ENCODE measurements at places on chromosomes 3 and 15.

GRCh38 chr15:99437315-99438223, 128.2 kb upstream of the MEF2A start:
- DNase-seq, result no peak

- no peak for DNase-seq
Measured at GRCh38 chr3:193673845-193674244, 80.8 kb downstream of the OPA1 start.

DNA sequence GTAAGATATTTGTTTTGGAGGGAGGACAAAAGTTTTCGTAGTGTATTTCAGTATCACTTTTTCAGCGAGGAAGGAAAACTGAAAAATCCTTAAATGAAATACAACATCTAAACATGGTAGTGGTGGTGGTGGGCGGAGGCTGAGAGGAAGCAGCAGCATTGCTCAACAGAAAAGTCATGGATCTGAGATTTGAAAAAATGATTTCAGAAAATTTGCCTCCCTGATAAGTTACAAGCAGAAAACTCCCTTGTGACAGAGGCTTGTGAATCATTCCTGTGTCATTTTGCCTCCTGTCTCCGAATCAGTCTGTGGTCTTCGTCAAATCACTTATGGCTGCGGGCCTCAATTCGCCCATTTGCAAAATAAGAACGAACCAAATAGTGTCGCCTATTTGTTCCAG, 965 bp upstream of the CRBN start:
- DNase-seq, result no peak

DNA sequence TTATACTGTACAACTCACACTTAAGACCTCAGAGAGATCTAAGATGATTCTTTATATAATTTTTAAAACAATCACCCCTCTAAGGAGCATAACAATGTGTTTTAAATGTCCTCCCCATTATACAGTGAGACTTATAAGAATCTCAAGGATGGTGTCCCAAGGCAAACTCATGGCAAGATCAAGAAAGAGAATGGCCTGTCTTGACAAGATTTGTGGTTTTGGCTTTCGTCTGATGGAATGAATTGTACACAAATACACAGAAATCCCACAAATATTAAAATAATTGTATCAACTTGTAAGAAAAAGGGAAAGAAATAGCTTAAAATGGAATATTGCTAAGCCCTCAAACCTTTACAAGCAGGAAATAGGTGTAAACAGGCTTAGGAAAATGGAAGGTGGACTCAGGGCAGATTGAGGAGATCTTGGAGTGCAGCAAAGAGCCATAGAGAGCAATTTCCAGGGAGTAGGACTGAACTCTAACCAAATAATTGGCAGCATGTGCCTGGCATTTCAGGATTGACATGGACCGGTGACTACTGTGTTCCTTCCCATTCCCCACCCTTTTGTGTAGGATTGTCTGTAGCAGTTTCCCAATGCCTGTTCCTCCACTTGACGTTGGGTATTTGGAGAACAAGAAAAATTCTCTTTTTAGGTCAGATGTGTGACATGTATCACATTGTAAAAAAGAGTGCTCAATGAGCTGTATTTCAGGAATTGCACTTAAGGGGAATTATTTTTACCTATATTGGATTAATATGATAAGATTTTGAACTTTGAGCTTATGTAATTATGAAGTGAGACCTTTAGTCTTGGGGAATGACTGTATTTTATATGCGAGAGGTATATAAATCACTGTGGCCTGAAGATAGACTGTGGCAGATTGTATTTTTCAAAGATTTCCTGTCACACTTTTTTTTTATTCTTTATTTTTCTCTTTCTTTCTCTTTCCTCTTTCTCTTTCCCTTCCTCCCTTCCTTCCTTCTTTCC, 317.8 kb upstream of the SLITRK3 start:
- no peak for DNase-seq

DNA sequence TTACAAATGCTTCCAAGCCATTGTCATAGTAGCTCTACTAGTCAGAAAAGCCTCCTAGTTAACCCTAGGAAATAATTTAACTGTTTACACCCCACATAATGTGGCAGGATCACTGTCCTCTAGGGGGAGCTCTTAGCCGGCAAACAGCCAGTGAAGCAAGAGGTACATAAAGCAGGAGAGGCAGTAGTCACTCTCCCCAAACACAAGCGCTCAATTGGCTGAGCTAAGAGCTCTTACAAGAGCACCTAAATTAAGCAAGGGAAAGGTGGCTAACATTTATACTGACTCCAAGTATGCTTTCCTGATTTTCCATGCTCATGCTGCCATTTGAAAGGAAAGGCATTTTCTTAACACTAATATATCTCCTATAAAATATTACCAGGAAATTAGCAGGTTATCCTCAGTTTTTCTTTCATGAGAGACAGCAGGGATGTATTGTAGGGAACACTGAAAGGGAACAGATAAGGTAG, 37.6 kb downstream of the NCEH1 start:
- DNase-seq, result peak; percentile 49

- DNase-seq, result no peak
Measured at GRCh38 chr15:61041886-61042285, 187.2 kb downstream of the RORA start.

DNA sequence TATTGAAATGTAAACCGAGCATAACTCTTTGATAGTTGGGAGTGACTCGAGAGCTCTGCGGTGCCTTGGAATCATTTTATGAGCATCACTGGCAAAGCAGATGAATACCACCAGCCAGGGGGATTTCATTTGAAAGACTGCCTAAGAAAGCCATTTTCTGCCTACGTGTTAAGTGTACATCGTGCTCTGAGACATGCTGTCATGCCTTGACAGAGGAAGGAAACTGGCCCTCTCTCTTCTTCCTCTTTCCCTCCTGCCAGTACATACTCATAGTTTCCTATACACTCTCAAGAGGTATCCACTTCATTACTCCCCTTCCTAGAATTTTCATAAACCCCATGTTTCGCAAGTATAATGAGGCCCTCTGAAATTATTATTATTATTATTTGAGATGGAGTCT, 8.8 kb downstream of the BCL2A1 start:
- DNase-seq, result no peak

GRCh38 chr15:101193806-101194545, 57.9 kb downstream of the CHSY1 start:
- no peak for DNase-seq

GRCh38 chr15:82808634-82809041, 790 bp upstream of the WHAMM start:
- DNase-seq, result no peak

- DNase-seq, result no peak
Measured at GRCh38 chr15:65731926-65732325, 60.2 kb downstream of the DENND4A start.

- DNase-seq, result peak; percentile 48
Measured at GRCh38 chr3:53890726-53891475, 758 bp downstream of the SELENOK start.

GRCh38 chr3:155080692-155081091, 573 bp downstream of the MME start:
- no peak for DNase-seq

Measured in activated CD4-positive, alpha-beta T cell treated with anti-CD3 and anti-CD28 coated beads, Interleukin-2, amount 50 U/mL, for 4 hours (primary cell).